ENCODE measurements at places on chromosomes 2 and 18.

DNA sequence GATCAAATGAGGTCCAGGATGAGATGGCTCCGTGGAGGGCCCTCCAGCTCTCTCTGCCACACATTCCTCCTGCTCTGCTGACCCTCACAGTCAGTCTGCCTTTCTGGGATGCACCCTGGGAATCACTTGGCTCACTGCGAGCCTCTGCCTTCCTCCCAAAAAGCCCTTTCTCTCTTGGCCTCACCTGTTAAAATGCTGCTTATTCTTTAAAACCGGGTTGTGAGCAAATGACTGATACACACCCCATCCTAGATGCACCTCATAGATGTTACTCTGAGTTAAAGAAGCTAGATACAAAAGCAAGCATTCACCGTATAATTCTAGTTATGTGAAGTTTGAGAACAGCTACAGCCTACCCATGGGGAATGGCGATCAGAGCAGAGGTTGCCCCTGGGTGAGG lies 167.7 kb upstream of the MYCN start:
- DNase-seq, result no peak

- DNase-seq, result no peak
These were observed 24.8 kb downstream of the CYTIP start for GRCh38 chr2:157419031-157419575.

DNA sequence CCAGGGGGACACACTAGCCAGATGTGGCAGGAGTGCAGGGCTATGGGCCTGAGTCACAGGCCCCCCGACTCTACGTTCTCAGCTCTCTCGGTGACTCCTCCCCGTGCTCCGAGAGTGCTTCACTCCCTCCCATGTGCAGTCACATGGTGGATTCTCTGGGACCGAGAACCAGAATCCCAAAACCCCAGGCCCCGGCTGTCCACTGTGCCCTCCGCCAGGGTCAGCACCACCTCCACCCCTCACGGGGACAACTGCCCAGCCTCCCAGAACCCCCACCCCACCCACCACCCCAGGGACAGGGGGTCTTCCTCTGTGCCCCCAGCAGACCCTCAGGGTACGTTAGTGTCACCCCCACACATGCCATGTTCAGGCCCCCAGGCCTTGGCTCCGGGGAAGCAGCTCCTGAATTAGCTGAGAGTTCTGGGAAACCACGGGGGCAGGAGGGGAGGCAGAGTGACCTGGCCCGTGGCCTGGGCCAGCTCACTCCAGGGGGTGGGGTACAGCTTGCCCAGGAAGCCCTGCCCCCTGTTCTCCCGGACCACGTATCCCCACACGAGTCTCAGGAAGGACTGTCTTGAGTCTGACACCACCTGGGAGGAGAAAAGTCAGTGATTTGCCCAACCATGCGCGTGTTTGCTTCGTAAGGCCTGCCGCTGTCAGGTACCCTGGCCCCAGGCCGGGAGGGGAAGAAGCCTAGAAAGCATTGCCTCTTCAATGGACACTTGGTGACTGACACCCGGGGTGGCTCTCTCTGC lies 4.4 kb downstream of the RAMP1 start:
- no peak for DNase-seq

GRCh38 chr18:42045346-42045745 lies 90.3 kb downstream of the PIK3C3 start:
- no peak for DNase-seq

DNA sequence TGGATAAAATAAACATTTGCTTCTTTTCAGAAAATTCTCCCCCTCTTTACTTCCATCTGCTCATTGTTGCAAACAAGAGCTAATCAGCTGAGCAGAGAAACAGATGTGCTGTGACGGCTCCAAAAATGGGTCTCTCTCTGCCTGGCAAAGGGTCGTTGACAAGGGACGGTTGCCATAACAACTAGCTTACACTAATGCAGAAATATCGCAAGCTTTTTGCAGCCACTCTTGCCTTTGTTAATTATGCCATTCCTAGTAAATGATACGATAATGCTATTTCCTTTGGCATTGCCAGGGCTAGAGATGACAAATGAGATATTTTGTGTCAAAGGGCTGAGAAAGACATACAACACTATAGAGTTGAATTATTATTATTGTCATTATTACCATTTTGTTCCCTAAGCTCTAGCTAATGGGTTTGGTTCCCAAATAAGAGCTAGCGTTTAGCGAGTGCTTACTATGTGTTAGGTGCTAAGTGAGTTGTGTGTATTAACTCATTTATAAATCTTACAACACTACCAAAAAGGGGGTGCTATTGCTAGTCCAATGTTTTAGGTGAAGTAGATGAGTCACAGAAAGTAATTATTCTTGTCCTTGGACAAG lies 46.8 kb downstream of the MYO3B start:
- DNase-seq, result no peak

GRCh38 chr2:118764855-118765254 lies 82.6 kb downstream of the EN1 start:
- DNase-seq, result no peak

DNA sequence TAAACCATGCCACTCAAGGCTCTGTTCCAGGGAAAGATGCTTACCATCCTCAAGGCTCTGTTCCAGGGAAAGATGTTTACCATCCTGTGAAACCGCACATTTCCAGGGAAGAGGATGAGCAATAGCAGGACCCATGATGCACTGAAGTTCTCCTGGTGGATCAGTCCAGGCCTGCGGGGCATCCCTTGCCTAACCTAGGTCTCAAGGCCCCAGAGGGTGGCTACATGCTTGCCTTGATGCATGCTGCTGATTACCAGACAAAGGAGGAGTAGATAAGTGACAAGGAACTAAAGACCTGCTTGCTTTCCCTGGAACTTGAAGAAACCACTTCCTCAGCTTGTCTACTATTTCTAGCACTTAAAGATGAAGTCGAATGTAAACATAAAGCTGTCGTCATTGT lies 111.0 kb upstream of the LINC00305 start:
- no peak for DNase-seq

- no peak for DNase-seq
These were observed 361.2 kb downstream of the LRRTM4 start for GRCh38 chr2:77161009-77161408.

DNA sequence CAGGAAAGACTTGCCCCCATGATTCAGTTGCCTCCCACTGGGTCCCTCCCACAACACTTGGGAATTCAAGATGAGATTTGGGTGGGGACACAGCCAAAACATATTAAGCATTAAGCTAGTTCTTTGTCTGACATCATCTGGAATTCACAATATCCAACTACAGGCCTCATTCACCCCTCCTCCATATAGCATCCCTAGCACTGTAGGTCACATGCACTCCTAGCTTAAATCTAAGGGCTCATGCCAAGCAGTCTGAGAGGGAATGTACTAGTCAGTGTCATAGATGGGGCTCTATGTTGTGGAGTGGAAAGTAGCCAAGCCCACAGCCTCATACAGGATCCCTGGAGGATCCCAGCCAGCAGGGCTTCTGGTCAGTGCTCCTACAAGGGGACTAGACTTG lies 92.1 kb downstream of the IRS1 start:
- no peak for DNase-seq

- DNase-seq, result no peak
These were observed 133.6 kb downstream of the MBD2 start for GRCh38 chr18:54090856-54091255.

DNA sequence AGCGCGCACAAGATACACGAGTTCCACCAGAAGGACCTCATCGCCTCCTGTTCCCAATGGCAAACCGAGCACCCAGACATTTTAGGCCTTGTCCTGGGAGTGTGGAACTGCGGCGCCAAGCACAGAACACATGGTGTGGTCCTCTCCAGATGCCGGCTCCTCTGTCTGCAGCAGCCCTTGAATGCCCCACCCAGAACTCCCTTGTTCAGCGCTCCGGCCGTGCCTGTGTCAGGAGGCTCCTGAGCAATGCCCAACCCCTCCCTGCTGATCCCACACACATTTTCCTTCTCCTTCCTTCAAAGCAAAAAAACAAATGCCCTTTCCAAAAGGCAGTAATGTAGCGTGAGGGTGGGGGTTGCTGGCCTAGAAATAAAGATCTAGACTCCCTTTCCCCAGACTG lies 89.8 kb downstream of the GFPT1 start:
- DNase-seq, result no peak

GRCh38 chr2:84882775-84883550 lies 2.1 kb upstream of the TRABD2A start:
- DNase-seq, result no peak

DNA sequence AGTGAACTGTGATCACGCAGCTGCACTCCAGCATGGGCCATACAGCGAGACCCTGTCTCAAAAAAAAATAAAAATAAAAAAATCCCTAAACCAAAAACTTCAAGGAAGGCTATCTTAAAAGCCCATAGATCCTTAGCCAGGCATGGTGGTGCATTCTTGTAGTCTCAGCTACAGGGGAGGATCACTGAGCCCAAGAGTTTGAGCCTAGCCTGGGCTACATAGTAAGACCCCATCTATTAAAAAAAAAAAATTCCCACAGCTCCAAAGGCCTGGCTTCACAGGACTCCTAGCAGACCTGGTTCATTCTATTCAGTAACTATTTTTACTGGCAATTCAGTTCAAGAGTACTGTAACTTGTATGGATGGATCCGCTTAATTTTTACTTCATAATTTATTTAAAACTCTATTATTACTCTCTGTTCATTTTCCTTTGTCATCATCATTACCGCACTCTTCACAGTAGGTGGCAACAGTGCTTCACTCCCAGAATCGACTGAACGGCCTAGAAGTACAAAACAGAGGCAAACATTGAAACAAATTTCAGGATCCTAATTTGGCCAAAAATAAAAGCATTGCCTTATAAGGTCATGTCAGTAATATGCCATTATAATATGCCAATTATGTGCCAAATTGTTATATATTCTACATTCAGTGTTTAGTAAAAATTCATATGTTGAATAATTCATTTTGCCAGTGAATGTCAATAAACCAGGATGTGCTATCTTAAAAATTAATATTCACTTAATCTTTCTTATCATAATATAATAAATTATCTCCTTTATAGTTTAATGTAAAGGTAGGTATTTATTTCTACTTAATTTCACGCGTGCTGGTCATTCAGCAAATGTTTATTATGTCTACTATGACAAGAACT lies 14.3 kb upstream of the STAM2 start:
- DNase-seq, result no peak

GRCh38 chr18:26473672-26474071 lies 74.7 kb downstream of the KCTD1 start:
- DNase-seq, result no peak
